ENCODE measurements at places on chromosomes 2 and 18.

DNA sequence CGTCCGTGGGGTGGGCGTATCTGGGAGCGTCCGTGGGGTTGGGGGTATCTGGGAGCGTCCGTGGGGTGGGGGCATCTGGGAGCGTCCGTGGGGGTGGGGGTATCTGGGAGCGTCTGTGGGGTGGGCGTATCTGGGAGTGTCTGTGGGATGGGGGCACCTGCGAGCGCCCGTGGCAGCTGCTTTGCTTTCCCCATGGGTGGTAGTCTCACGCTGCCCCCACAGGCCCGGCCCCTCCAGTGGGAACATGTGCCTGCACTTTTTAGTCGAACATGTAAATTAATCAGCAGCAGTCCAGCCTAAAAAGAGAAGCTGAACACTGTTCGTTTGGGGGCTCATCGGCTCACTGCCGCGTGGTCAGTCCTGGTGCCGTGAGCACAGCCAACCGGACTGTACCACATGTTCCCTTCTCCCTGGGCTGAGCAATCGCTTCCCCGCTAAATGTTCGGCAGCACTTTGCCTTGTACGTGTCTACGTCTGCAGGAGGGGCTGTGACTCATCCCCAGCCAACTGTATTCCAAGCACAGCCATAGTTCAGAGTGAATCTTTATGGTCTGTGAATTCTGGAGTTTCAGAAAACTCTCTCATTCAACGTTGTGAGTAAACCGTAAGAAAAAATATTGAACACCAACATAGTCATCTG, 271.5 kb downstream of the AGAP1 start:
- DNase-seq, result no peak

- no peak for DNase-seq
These were observed 144.1 kb downstream of the FAM210A start for GRCh38 chr18:13582178-13582670.

GRCh38 chr2:40220177-40220925, 231.5 kb downstream of the SLC8A1 start:
- no peak for DNase-seq

- DNase-seq, result no peak
These were observed 19.5 kb downstream of the G6PC2 start for GRCh38 chr2:168920504-168921157.

- no peak for DNase-seq
These were observed 56.6 kb downstream of the EPG5 start for GRCh38 chr18:45910405-45911023.

DNA sequence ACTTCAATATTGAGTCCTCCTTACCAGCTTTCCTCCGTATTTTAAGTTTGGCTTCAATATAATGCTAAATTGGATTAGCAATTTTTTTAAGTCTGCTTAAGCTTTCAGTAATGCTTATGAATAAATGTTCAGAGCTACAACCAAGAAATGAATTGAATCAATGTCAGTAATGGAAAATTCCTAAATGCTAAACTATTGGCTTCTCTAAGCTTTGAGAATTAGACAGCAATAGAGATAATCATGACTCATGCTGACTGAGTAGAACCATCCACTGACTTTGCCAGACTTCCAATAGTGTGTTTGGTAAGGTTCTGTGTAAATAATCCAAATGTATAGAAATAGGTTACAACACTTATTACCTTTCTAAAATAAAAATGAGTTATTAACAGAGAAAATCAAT, 8.9 kb upstream of the PDE1A start:
- no peak for DNase-seq
